C1 segment of cervical spinal cord (tissue), 14 donors: ENCODE measurements at places on chromosomes 2 and 18.

DNA sequence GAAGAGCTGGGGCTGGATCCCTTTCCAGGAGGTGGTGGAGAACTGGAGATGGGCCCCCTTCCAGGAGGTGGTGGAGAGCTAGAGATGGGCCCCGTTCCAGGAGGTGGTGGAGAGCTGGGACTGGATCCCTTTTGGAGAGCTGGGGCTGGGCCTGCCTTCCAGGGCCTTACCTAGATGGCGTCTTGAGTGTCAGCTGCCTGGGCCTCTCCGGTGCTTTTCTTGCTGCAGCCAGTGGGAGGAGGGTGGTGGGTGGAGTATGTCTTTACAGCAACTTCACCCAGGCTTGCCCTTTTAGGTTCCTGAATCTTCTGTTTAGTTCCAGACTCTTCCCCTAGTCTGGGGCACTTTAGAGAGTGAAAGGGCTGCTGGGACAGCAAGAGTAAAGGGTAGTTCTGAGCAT is 19.1 kb upstream of the TXNDC2 start:
- no peak for DNase-seq

DNA sequence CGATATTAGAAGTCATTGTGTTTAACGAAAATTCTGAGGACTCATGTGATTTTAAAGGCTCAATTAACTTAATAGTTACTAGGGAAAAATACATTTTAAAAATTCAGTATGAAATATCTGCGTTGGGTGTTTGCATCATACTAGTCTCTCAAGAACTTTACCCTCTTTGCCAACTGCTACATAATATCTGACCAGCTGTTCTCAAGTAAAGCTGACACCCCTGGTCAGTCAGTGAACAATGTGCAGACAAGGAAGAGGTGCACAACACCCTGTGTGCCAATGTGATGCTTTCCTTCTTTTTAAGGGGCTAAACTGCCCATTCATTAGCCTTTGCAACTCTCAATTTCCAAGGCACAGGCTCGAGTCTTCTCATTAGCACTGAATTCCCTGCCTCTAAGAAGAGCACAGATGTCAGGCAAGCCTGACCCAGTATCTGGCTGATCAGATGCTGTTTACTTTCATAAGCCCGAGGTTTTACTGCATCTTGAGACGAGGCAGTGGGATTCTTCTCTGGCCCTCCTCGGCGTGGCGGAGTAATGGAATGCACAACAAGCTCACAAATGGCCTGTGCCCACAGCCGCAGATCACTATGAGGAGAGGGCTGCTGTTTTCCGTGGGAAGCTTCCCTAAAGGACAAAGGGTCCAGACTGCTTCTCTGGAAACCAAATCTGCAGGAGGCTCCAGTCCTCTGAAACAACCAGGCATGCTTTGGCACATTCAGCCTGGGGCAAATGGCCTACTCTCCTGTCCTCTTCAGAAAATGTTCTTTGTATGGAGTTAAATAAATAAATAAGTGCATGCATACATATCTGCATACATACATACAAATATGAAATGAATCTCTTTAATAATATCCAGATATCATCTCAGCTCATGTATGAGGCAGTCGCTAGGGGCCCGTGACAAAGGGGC is 240.3 kb downstream of the ZNF521 start:
- no peak for DNase-seq

- DNase-seq: no peak
Measured at GRCh38 chr18:8480506-8481328, 128.5 kb upstream of the RAB12 start.

GRCh38 chr18:10530002-10530401 is 4.2 kb downstream of the NAPG start:
- no peak for DNase-seq

- DNase-seq: no peak
Measured at GRCh38 chr18:34661464-34662087, 48.5 kb upstream of the DTNA start.
